ENCODE measurements at places on chromosomes 4 and X.
A peak's percentile ranks its signal among the peaks of the same experiment; 100 is the strongest.

- no peak for DNase-seq
Measured at GRCh38 chr4:19317377-19317776, 934.3 kb upstream of the SLIT2 start.

DNA sequence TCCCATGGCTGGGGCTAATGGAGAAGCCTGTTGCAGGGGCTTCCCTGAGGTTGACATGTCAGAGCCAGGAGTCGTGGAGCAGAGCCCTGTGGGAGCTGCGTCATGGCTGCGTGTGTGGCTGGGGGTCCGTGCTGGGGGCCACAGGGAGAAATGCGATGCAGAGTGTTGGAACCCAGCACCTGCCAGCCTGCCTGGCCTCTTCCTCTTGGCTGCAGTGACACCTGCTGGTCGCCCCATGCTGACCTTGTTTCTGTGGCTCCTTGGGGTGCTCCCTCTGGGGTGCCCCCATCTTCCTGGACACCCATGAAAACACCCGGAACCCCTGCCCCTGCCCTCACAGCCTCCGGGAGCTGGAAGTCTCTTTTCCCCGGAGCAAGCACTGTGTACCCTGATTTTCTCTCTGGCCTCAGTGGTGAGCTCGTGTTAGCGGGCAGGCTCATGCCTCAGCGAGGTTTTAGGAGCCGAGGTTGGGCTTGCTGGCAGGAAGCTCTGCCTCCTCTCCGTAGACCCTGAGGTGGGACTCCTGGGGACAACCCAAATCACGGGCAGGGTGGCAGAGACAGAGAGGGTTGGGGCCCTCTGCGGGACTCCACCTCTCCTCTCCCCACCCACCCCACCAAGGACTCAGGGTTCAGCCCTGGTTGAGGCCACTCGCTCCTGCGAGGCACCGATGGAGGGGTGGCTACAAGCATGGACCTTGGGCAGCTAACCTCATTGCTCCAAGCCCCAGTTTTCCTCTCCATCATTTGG, 103.7 kb downstream of the SORCS2 start:
- no peak for DNase-seq

DNA sequence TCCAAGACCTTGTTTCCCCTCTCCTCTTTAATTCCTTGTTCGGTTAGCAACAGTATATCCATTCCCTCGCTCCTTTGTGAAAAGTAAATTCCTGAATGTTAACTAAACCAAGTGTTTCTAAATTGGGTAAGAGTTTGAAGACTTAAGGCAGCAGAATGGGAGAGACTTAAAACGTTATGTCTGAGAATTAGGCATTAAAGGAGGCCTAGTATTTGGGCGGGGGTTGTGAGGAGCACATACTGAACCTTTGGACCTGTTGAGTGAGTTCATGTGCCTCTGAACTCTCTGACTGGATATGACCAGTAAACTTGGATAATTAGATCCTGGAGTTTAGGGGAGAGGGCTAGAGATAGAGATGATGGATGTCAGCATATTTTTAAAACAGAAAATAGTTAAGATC, 1.2 kb downstream of the MSMO1 start:
- no peak for DNase-seq

DNA sequence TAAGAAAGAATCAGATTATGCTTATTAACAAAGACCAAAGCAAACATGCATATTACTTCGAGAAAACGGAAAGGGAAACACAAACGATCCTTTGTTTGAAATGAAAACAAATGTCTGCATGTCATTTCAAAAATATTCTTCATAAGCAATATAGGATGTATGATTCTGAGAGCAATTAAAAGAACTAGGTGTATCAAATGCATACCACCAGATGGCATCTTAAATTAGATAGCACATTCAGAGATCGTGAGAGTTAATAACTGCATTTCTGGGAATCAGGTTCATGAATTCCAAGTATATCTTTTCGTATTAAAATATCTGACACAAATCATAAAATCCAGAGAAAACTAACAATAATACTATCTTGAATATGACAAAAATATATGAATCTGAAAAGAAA, 159.5 kb downstream of the PPP3CA start:
- DNase-seq, result peak; percentile 25

DNA sequence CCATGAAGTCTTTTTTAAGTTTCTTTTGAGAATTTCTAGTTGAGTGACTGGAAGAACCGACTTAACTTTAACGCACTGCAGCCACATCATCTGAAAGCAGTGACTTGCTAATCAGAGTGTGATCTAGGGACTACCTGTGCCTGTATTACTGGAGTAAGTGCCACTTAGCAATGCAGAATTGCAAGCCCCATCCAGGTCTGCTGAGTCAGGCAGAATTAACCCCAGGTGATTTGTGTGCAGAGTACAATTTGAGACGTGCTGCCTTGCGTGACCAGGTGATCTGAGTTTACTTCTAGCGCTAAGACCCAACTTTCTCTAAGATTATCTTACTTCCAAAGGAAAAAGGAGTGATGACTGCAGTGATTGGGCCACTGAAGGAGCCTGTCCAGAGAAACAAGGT, 85.3 kb downstream of the CLCN4 start:
- DNase-seq, result no peak

DNA sequence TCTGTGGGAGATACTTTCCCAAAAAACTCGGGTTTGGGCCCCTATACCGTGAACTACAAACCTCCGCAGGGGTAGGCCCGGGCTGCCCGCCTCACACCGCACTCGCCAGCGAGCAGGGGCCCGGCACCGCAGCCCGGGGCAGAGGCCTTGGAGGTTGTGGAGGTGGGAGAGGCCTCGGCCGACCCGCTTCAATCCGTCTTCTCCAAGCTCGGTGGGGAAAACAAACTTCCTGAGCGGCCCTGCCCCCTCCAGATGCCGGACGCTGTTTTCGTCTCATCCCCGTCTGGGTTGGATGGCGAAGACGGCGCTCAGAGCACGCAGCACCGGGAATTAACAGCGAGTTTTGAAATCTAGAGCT, 442 bp upstream of the MCUB start:
- no peak for DNase-seq

DNA sequence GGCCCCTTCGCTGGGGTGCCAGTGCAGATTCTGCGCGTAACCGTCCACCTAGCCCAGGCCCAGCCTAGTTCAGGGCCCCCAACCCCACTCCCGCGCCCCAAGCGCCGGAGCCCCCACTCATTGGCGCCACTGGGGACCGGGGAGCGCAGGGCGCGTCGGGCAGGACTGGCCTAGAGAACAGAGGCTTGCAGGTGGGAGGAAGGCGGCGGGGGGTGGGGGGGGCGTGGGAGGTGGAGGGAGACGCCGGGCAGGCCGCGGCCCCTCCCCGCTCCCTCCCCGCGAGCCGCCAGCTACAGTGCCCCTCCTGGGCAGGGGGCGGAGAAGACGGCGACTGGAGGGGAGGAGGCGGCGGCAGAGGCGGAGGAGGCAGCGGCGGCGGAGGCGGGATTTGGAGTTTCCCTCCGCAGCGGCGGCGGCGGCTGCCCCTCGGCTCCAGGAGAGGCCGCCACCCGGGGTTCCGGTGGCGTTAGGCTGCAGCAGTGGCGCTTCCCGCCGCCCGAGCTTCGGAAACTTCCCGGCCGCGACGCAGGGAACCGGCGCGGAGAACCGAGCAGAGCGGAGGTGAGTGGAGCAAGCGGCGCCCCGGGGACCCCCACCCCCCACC, 4.8 kb upstream of the DUSP9 start:
- peak; percentile 6 for DNase-seq

GRCh38 chr4:140851032-140851636, 94.9 kb upstream of the TBC1D9 start:
- DNase-seq, result peak; percentile 58

- no peak for DNase-seq
Measured at GRCh38 chr4:128831531-128832242, 22.2 kb downstream of the JADE1 start.

DNA sequence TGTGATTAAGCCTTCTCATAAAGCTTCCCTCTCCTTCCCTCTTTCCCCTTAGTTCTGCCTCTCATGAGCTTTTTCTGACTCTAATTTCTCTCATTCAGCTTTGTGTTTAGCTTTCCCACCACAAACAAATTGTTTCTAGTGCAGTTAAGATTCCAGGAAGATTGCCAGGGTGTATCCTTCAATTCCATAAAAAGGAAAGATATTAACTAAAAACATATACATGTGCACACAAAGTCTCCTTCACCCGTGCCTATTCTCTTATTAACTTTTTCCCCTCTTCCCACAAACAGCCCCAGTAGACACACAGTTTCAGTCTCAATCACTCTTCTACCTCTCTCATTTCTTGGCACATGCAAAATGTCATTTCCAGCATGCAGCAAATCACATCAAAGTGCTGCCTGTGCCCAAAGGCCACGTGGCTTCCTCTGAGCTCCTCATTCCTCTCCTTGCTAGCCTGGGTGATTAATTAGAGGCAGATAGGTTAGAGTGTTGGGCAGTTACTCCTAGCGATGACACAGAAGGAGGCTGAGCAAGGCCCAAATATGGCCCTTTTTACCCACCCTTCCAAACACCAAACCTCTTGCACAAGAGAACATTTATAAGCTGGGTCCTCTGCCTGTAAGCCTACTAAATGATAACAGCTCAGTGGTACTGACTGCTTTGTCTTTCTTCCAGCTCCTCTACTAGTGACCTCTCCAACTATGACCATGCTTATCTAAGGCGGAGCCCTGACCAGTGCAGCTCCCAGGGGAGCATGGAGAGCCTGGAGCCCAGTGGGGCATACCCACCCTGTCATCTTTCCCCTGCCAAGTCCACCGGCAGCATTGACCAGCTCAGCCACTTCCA, 159.6 kb downstream of the SOWAHB start:
- DNase-seq, result no peak

- DNase-seq, result no peak
Measured at GRCh38 chr4:47525154-47525819, 40.2 kb downstream of the ATP10D start.

DNA sequence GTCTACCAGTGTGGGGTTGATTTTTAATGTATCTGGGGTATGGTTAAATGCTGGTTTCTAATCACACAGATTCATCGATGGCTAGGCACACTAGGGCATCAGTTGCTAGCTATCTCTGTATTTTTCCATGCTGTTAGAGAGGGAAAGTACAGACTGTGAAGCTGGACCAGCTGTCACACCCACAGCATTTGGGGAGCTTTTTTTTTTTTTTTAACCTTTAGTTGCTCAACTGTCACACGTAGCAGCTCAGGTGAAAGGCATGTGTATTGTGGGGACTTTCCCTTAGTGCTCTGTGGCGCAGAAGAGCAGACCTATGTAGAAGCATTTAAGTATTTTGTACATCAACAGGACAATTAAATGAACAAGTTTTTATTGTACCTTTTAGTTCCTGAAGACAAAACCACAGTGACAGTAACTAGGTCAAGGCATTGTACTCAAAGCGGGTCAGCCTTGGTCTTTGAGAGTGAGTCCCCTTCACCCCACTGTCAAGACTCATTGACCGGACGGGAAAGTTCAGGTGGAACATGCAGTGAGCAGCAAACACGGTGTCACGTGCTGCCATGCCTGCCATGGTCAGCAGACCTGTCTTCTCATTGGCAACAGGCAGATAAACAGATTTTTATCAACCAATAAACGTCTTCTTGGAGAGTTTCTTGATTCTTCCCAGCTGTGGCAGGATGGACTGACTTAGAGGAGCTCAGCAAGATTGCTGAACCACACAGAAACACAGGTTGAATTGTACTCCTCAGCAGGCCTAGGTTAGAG, 65.3 kb downstream of the CASP3 start:
- DNase-seq, result peak; percentile 61

GRCh38 chr4:63430105-63430504, 979.1 kb downstream of the TECRL start:
- DNase-seq, result no peak

- DNase-seq, result no peak
Measured at GRCh38 chrX:128928636-128929035, 594.7 kb downstream of the SMARCA1 start.

DNA sequence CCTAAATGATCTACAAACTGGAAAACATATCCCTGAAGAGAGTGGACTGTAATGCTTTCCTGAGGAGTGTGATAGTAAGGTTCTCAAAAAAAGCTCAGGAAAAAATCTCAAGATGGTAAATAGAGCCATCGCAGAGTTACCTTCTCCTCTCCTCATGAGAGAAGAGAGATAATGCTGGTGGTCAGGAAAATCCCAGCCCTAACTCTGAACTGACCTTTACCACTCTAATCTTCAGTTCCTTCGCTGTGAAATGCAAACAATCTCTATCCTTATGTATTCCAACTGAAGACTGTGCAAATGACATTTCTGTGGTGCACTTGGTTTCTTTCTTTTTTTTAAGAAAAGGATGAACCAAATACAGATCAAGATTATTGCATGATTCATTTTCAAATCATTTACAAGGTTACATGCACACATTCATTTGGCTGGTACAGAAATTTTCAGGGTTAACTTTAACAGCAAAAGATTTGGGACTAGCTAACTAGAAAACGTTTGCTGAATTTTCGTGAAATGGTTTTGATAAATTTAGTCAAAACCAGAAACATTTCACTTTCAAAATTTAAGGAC, 8.3 kb downstream of the PPM1K start:
- DNase-seq, result no peak

DNA sequence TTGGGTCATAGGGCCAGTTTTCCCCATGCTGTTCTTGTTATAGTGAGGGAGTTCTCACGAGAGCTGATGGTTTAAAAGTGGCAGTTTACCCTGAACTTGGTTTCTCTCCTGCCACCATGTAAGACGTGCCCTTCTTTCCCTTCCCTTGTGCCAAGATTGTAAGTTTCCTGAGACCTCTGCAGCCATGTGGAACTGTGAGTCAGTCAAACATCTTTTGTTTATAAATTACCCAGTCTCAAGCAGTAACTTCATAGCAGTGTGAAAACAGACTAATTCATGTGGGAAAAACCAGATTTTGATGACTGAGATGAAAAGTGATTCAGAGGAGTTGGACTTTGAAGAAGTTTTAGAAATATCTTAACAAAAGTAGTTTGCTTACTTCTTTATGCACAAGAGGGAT, 101.4 kb downstream of the ARHGAP10 start:
- no peak for DNase-seq

DNA sequence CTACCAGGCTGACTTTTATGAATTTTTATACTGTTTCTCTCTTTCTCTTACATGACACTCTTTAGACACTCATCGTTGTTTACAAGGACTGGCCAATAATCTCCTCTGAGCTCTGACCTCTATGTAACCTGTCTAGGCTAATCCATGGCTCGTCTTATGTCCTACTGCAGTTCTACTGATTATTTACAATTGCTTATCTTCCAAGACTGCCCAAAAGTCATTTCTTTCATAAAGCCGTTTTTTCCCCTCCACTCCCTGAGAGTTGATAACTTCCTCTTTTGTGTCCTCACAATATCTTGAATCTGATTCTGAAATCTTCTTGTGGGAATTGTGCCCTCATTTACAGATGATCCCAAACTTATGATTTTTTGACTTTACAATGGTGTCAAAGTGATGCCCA, 18.3 kb upstream of the SNCA start:
- DNase-seq, result no peak

DNA sequence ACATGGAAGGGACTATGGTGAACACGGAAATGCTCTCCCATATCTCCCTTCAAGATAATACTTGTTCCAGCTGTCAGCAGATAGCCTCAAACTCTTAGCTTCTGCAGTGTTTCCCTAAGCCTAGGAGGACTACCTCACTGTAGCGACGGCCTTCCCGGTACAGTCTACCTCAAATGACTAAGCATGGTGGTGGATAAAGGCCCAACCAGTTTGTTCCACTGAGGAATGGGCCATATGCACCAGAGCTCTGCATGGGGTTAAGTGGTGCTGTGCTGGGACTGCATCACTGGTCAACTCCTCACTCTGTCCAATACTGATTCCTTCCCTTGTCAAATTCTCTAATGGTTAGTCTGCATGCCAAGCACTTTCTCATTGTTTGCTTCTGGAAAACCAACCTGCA, 119.6 kb upstream of the GNPDA2 start:
- no peak for DNase-seq

- no peak for DNase-seq
Measured at GRCh38 chrX:75155447-75155826, 646 bp downstream of the ABCB7 start.

GRCh38 chr4:94409962-94410361, 41.8 kb upstream of the PDLIM5 start:
- no peak for DNase-seq

Measured in NCI-H2171 treated with DMSO at 0.1 percent for 48 hours (cell line).